ENCODE measurements at places on chromosomes 2 and 18. TPM values are rescaled to one million over a fixed set of nuclear protein-coding genes. Genes with fewer than 3 reads are reported as not detected.

- no peak for DNase-seq
Measured at GRCh38 chr2:30678410-30679137, 128.7 kb downstream of the CAPN13 start.

- no peak for DNase-seq
Measured at GRCh38 chr2:217218269-217219163, 358.7 kb upstream of the TNP1 start.

GRCh38 chr2:18922276-18922675 lies 332.9 kb upstream of the NT5C1B start:
- DNase-seq, result no peak

- DNase-seq, result no peak
Measured at GRCh38 chr2:48415836-48416515, 114.0 kb upstream of the STON1 start.

DNA sequence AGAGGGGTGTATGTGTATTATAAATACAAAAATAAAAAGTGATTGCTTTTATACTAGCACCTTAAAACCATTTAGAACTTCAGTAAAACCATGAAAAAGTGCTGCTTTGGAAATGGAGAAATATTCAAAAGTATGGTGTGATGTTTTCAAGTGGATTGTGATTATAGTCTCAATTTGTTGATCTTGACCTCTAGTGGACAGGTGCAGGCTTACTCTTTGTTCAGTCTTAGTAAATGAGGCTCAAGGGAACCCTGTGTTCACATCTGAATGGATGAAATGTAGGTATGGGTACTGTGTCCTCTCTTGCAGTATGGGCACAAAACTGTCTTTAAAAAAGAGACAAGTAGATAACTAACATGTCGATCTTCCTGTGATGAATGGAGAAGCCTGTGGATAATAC lies 145.8 kb downstream of the MCFD2 start:
- no peak for DNase-seq

Gene DSG1
- polyA plus RNA-seq, result not detected

Gene RAPGEF4
- not detected for polyA plus RNA-seq

Gene C2orf66
- polyA plus RNA-seq, result not detected

Gene PUM2
- 18.2 TPM for polyA plus RNA-seq

Gene GPR17
- polyA plus RNA-seq, result not detected

Gene POMC
- polyA plus RNA-seq, result 8.2 TPM
